Kidney glomerular epithelial cell (primary cell): ENCODE measurements at places on chromosomes 2 and 18.

DNA sequence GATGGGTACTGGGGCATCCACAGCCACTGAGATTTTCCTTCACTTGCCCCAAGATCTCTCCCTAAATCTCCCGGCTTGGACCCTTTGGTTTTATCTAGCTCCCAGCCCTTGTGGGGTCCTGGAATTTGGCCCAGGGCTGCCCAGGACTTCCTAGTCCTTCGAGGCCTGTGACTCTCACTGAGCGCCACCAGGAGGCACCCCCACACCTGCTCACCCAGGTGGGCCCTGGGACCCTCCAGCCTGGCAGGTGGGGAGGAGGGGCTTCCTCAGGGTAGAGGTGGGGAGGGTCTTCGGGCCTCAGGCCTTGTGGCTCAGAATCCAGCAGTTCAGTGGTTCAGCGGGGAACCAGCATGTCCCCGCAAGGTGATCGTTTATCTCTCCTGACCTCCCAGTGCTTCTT lies 11.9 kb upstream of the PRSS56 start:
- DNase-seq: no peak

GRCh38 chr2:99356853-99357252 lies 19.7 kb downstream of the EIF5B start:
- DNase-seq: no peak

GRCh38 chr2:43240766-43241150 lies 14.4 kb upstream of the ZFP36L2 start:
- DNase-seq: no peak

DNA sequence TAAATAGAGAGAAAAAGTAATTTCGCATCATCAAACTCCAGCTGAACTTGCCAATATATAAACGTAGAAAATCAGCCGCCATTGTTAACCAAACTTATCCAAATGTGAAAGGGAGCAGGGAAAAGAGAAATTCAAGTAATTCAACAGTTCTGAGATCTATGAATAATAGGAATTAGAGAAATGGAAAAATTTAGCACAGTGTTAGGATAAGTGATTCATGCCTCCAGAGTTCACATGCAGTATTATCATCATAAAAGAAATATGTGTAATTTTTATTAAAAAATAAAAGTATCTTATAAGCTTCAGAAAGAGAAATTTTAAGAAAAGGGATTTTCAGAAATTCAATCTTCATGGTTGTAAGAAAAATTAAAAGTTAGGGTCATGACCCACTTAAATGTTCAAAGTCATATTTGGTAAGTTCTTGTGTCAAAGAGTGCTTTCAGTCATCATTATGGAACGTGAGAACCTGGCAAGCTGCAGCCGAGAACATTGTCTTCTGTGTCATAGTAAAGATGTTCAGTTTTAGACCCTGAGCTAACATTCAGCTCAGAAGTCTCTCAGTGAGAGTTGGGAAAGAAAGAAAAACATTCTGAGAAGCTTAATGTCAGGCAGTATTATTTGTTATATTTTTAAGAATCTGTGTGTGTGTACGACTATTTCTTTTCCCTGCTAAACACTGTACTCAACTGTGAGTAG lies 414.3 kb upstream of the RGPD4 start:
- DNase-seq: no peak

DNA sequence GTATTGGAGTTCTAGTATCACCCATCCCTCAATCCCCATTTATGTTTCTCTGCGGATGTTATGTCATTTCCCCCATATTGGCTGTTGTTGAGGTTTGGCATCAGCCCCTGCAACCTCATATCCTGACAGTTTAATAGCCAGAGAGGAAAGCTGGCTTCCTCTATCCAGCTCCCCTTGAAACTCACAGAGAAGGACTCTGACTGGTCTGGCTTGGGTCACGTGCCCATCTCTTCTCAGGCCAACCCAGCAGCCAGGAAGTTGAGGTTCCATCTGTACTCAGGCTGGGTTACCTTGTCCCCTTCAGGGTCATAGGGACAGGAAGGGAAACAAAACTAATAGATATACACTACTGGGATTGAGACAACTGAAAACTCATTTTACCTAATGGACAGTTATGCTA lies 148.0 kb upstream of the SLC14A2 start:
- no peak for DNase-seq

- no peak for DNase-seq
Measured at GRCh38 chr2:9884436-9884835, 41.2 kb downstream of the TAF1B start.

GRCh38 chr2:178082408-178083045 lies 9.9 kb upstream of the PDE11A start:
- DNase-seq: no peak

- no peak for DNase-seq
Measured at GRCh38 chr18:77054288-77054605, 78.3 kb downstream of the MBP start.

DNA sequence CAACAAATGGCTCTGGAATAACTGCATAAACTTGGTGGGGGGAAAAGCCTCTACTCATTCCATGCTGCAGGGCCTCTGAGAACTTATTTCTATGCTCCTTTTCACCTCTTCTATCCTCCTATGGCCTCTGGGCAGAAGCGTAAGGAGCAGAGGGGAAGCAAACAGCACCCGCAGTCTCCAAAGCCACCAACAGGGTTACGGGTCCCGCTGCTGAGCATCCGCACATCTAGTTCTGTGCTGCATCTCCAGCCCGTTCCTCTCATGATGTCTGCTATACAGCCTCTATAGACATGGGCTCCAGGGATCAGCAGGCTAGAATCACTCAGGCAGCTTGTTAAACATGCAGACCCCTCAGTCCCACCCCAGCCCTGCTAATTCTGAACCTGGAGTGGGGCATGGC lies 25.9 kb downstream of the PSTPIP2 start:
- no peak for DNase-seq

GRCh38 chr18:78875016-78875777 lies 104.4 kb upstream of the SALL3 start:
- DNase-seq: peak; percentile 5

DNA sequence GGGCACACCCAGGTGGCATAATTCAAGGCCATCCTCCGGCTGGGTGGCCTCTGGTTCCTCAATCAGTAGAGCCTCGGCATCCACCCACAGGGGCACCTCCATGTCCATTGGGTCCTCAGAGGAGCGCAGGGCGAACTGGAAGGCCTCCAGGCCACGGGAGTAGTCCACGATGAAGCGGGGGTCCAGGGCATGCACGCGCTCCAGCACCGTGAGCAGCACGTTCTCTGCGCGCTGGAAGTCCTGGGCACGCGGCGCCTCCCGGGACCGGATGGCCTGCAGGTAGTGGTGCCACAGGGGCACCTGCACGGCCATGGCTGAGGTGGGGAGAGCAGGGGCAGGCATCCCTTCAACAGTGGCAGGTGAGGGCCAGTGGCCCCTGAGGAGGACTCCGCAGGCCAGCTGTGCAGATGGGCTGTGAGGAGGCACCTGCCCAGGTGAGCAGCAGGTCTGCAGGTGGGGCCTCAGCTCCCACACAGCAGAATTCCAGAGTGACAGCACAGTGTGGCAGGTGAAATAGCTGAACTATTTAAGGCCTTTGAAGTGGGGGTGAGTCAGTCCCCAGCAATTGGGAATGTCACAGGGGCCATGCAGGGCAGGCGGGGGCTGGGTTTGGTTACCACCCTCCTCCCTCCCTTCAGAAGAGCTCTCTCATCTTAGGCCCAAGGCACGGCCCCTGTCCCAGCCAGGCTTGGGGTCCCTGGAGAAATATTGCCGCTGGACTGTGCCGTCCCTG lies at the start of gene MAB21L4:
Gene MAB21L4, minus strand, starts transcription at position 501 of the 733 bp plus-strand sequence. Its CDS starts 159 bp downstream, at position 342.
- DNase-seq: no peak

- peak; percentile 64 for DNase-seq
Measured at GRCh38 chr2:220277445-220277975, 650.1 kb downstream of the SLC4A3 start.

DNA sequence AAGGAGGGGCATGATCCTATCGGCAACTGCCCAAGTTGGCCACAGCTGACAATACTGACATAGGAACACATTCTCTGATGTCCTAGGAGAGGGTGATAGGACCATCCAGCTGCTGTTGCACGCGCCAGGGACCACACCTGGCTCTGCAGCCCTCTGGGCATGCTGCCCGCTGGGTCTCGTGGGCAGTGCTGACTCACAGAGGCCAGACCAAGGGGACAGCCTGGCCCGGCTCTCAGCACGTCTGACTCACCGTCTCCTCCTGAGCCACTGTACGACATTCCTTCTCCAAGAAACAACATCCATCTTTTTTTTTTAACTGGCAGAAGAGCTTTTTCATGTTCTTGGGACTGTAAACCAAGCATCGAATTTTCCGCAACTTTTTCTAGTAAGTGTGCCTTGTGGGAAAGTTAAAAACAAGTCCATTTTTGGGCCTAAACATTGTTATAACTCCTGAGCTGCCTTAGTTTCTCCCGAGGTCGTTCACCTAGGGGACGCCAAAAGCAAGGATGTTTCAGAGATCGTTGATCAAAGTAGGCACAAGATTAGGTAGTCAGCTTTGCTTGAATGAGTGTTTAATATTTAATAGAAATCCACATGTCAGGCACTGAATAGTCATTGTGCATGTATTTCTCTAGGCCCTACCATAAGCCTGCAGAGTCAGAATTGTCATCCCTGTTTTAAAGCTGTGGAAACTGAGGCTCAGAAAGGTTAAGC lies 100.3 kb downstream of the TTC32 start:
- peak; percentile 98 for DNase-seq

DNA sequence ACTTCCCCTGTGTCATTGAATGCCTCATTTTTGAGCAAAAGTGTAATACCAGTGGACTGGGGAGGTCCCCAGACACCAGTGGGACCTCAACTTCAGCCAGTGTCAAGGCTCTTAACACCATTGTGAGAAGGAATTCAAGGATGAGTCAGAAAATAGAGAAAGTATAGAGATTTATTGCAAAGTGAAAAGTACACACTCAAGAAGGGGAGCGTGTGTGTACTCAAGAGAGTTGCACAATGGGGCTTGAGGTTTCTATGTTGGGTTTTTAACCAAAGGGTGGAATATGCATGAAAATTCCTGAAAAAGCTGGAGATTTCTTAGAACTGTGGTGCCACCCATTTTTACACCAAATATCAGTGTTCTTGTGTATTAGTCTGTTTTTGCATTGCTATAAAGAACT lies 81.9 kb downstream of the ADCYAP1 start:
- DNase-seq: no peak

DNA sequence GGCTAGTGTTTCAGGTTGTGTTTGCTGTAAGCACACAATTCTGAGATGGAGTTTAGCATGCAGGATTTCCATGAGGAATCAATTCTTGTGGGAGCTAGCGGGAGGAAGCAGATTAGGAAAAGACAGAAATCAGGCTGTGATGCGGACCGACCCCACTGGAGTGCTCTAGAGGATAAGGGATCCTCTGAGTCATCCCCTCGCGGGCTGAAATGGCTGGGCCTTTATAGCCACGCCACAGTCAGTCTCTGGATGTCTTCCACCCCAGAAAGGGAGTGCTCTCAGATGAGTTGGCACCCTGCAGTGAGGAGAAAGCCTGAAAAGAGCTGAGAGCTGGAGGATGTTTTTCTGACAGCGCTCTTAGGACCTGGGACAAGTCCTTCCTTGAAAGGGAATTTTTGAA lies 102.4 kb downstream of the GALNT3 start:
- no peak for DNase-seq

DNA sequence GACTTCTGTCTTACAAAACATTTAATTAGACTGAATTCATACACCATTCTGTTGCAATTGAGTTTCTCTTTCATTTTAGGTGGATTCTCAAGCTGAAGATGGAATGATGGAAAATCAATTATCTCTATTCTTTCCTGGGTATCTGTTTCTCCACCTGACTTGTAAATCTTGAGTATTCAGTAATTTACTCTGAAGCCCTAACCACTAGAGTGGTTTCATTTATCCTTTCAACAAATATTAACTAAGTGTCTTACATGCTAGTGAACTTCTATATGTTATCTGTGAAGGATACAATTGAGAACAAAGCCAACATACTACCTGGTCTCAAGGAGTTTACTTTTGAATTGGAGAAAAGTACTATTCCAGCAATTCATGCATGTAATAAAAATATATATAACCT lies 94.1 kb upstream of the ZNF804A start:
- DNase-seq: no peak

GRCh38 chr2:26904839-26905238 lies 56.9 kb downstream of the DPYSL5 start:
- DNase-seq: no peak

DNA sequence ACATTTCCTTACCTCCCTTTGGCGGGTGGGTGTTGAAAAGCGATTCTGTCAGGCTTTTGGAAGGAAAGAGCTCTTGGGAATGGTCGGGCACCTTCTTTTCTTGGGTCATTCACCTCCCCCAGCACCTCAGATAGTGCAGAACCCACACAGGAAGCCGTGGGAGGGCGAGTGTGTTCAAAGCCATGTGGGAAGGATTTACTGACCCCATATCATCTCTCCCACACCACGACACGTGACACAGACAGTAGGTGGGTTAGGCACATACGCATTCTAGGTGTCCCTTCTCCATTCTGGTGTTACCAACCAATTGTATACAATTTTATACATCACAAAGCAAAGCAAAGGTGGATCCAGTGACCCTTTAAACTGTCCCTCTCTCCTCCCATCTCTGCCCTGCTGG lies 263.7 kb upstream of the REV1 start:
- DNase-seq: no peak

- peak; percentile 23 for DNase-seq
Measured at GRCh38 chr2:121480826-121481225, 49.9 kb upstream of the RNU4ATAC start.

DNA sequence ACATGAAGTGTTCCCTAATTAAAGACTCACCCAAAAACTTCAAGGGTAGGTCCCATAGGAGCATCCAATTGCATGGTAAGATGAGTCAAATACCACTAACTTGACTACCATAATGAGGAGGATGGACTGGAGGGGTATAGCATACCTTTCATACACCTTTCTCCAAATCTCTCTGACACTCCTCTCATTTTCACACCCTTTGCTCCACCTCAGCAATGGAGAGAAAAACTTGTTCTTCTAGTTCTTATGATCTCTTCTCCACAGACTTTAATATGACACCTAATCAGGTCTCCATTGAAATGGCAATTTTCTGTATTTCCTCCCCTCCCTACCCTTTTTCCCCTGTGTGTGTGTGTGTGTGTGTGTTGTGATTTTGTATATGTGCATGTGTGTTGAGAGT lies 41.1 kb upstream of the MAP2 start:
- no peak for DNase-seq

- no peak for DNase-seq
Measured at GRCh38 chr18:22494771-22495170, 77.1 kb upstream of the CTAGE1 start.

GRCh38 chr18:5955861-5956260 lies 60.5 kb upstream of the TMEM200C start:
- DNase-seq: no peak

GRCh38 chr2:217886720-217887309 lies 116.0 kb downstream of the TNS1 start:
- peak; percentile 64 for DNase-seq

DNA sequence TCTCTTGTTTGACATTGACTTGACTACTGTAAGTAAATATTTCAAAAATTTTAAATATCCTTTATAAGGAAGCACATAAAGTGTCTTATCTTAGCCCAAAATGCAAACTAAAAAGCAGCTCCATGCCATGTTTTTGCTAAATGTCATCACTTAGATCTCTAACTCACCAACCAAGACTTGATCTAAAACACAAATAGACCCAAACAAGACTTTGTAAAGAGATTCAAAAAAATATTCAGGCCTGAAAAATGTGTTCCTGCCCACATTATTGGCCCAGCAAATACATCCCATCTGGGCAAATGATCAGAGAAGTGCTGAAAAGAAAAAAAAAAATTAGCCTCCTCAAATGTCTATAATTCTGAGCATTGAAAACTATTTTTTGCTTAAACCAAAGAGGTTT lies 187.6 kb downstream of the MREG start:
- DNase-seq: no peak
